RWPE2 (cell line): ENCODE measurements at places on chromosomes 6 and 20.

- peak; percentile 14 for DNase-seq
Observed at GRCh38 chr6:44665683-44666082, 278.2 kb downstream of the CDC5L start.

- DNase-seq: no peak
Observed at GRCh38 chr6:73027691-73028090, 197.6 kb downstream of the KHDC1L start.

DNA sequence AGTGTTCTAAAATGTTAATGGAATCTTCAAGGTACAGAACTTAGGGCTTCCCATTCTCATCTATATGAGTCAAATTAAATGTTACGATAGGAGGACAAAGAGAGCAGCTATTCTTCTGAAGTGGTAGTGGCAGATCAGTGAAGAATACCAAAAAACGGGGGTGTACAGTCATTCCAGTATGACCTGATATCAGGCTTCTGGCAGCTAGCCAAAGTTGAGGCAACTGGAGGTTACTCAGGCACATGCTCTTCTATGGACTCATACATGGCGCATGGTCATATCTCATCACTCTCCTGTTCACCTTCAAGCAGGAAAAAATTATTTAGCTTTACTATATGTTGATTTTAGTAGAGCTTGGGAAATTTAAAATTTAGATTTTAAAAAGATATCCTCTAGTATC lies 1608.8 kb downstream of the GRIK2 start:
- no peak for DNase-seq

- DNase-seq: no peak
Observed at GRCh38 chr20:52402950-52403349, 211.4 kb upstream of the ZFP64 start.

- DNase-seq: peak; percentile 45
Observed at GRCh38 chr6:169984181-169985120, 233.0 kb downstream of the ERMARD start.

- no peak for DNase-seq
Observed at GRCh38 chr6:36345681-36346466, 9.2 kb upstream of the BNIP5 start.

GRCh38 chr6:129748212-129748900 lies 38.4 kb upstream of the ARHGAP18 start:
- peak; percentile 88 for DNase-seq

DNA sequence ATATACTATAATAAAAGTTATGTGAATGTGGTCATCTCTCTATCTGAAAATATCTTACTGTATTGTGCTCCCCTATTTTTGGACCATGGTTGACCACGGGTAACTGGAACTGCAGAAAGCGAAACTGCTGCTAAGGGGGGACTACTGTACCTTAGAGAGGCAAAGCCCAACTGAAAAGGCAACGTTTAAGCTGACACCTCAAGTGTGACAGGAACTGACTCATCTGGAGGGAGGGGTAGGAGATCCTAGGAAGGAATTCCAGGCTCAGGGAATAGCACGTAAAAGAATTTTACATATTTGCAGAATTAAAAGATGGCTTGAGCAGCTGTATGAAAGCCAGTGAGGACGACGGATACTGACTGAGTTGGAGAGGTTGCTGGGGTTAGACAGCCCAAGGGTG lies 34.8 kb downstream of the ELOVL2 start:
- no peak for DNase-seq

DNA sequence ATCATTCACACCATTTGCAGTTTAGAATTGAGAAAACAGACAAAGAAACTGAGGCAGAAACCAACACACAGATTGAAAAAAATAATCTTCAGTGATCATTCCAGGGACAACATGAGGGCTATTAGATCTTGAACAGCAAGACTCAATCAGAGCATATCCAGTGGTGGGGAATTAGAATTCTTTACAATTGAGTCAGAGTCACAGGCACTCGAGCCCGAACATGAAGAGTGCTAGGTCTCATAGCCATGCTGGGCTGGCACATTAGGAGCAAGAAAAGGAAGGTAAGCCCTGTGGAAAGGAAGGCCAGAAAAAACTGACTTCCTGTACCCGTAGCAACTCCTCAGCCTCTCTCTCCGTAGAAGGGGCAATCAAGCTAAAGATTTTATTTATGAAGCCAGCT lies 419.9 kb downstream of the HAO1 start:
- no peak for DNase-seq

DNA sequence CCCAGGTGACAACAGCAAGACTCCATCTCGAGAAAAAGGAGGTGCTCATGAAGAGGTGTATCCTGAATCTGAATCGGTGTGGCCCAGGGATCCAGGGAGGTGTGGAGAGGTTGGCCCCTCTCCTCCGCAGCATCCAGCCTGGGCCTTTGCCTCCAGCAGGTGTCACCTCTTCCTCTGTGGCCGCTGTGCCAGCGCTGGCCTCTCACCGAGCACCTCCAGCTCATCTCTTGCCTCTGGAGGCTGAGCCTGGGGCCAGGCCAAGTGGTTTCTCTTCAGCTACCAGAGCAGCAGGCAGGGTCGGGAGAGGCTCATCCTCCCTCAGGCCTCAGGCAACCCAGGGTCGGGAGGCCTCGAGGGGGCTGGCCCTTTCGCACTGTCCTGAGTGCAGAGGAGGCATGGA lies 1.2 kb upstream of the COL20A1 start:
- no peak for DNase-seq

DNA sequence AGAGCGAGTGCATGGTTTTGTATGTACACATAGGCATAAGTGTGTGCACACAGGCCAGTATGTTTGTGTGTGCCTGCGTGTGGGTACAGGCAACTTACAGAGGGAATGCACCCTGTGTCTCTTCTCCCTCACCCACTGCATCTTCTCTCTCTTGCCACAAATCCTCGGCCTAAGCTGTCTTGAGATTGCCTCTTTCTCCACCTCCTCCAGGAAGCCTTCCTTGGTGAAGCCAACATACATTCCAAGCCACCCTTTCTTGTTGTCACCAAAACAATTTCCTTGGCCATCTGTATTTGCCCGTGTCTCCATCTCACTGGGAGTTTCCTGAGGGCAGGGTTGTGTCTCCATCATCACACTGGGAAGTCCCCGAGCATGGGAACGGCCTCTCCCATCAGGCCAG lies 29.8 kb upstream of the MLN start:
- DNase-seq: no peak

- no peak for DNase-seq
Observed at GRCh38 chr20:40718982-40719729, 30.1 kb upstream of the MAFB start.

DNA sequence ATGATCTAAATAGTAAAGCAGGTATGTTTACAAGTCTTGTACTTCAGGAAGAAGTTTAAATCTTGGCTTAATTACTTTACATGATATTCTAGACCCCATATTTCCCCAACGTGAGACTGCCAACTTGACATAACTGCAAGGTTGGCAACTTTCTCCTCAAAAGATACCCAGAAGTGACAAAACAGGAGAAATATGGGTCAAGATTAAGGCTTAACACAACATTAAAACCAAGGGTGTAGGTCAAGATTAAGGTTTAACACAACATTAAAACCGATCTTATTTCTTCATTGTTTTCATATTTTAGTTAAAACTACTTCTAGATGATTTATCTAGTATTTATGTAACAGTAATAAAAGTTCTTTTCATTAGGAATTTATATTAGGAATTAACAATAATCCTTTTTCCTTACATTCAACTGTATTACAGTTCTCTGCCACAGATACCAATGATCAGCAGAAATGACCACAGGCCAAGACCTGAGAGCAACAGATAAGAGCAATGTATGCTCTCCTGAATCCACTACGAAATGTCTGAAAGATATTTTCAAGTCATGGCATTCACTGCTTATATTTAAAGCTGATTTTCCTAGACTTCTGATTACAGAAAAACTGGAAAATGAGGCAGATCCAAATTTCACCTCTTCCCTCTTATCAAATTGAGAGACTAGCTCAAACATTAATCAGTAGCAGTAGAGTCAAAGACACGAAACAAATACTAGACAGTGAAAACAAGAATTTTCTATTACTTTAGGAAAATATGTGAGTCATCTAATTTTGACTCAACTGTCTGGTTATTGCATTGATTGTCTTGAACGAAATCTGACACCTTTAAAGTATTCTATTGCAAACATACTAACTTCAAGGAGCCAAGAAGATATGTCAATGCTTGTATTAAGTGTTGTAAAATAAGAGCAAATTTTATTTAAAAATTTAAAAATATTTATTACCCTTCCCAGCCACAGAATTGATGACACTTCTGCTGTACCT lies 72.3 kb downstream of the RNGTT start:
- no peak for DNase-seq

GRCh38 chr6:111070105-111071005 lies 16.9 kb upstream of the SLC16A10 start:
- no peak for DNase-seq

- no peak for DNase-seq
Observed at GRCh38 chr20:37293301-37293943, 4.0 kb downstream of the MANBAL start.

DNA sequence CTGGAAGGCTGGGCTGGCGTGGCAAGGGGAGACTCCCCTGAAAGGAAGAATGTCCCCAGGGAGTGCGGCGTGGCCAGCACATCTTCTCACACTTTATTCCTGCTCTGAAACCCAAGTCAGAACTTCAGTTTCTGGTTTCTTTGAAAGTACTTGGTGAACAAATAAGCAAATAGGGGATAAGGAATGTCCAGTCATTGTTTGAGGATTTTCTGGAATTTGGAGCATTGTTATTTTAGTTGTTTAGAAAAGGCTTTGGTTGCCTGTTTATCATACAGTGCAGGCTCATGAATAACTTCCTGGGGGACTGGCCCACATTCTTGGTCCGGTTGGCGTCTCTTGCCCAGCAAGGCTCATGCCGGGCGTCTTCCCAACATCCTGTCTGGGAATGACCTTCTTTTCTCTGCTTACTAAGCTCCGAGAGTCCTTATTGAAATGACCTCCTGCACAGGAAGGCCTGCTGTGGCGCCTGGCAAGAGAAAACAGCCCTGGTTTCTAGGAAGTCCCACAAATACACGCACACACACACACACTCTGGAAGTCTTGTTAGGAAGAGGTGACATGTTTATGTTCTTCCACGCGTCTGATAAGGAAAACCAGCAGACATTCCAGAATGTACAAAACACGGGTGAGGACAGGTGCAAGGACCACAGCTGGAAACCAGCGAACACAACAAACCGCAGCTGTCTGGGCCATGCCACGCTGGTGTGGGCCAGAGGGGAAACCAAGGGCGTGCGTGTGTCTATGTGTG lies 71.9 kb downstream of the TMEM170B start:
- DNase-seq: no peak

GRCh38 chr20:3875378-3875974 lies 13.7 kb upstream of the PANK2 start:
- DNase-seq: no peak

DNA sequence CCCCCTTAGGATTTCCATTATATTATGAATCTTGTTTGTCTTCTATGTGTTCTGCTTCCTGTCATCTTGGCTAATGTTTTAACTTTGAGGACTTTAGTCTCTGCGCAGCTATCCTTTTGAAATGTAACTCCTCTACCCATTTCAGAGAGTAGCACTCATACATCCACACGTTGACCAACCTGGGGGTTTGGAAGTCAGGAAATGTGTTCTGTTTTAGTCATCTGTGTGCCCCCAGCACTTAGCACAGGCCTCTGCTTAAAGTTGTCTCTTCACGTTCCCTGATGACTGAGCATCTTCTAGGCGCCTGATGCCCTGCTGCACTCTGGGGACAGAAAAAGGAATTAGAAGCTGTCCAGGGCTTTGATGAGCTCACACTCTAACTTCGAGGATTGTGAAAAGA lies 47.9 kb downstream of the HMGN3 start:
- no peak for DNase-seq

GRCh38 chr6:110884321-110884720 lies 9.7 kb downstream of the AMD1 start:
- no peak for DNase-seq

DNA sequence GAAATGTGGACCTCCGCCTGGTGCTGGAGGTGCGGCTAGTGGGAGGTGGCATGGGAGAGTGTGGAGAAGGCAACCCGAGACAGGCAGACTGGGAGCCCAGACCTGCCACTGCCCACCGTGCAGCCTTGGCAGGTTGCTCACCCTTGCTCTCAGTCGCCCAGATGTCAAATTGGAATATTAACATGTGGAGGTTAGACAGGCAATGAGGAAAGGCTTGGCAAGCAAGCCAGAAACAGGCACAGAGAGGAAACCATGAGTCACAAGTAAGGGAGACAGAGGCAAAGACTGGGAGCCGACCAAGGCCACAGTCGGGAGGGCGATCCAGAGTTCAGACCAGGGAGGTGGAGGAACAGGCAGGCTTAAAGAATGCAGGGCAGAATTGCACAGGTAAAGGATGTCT lies 178.2 kb downstream of the FOXC1 start:
- no peak for DNase-seq

DNA sequence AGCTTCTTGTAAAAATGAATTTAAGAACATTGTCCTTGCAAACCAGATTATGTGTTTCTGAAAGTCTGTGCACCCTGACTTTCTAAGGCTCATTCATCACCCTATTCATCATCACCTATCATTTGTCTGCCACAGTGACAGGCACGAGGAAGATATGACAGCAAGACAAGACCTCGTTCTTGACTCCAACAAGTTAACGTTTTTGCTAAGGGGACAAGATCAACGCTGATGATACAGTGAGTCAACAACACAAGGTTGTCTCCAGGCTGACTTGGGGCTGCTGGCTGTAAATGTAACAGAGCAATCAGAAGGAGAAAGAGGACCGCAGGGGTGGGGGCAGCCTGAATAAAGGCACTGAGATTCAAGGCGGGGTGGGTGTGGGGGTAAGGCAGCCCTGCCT lies 94.2 kb downstream of the FOXC1 start:
- DNase-seq: no peak

DNA sequence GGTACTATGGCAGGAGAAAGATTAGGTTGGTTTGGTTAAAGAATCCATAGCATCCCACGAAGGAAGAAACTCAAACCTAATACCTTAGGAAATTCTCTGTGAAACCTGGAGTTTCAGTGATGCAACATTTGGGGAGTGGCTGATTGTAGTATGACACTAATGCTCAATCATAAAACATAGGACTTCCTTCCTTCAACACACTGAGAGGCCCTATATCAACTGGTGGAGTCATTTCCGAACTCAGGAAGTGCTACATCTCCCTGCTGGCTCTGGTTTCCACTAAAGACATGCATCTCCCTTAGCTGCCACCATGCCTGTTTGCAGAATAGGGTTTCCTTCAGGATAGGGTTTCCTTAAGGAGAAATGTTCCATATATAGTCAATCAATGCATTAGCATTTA lies 5.2 kb upstream of the MANEA start:
- no peak for DNase-seq

- no peak for DNase-seq
Observed at GRCh38 chr6:36268478-36269275, 1.2 kb upstream of the PNPLA1 start.

- no peak for DNase-seq
Observed at GRCh38 chr6:14573267-14573666, 455.7 kb downstream of the CD83 start.

GRCh38 chr6:5956939-5957338 lies 49.8 kb downstream of the NRN1 start:
- DNase-seq: no peak
